Camera-type eye (tissue), 1 donor: ENCODE measurements at places on chromosomes 3 and 15. TPM values are rescaled to one million over a fixed set of nuclear protein-coding genes. Genes with fewer than 3 reads are reported as not detected.

EXD1 gene
- total RNA-seq = not detected

TP63 gene
- 8.9 TPM for total RNA-seq

FGF12 gene
- total RNA-seq = 13.0 TPM

CCR8 gene
- not detected for total RNA-seq

SCG3 gene
- 36.4 TPM for total RNA-seq

GLDN gene
- 5.1 TPM for total RNA-seq

FHIT gene
- 6.8 TPM for total RNA-seq
